AG10803 (cell line): ENCODE measurements at places on chromosomes 1 and 21.

- peak; percentile 56 for DNase-seq
Observed at GRCh38 chr1:68232289-68233148, at the start of gene WLS. Gene WLS (minus strand): TSS chr1:68232523. CDS start chr1:68232299, 224 bp downstream.

DNA sequence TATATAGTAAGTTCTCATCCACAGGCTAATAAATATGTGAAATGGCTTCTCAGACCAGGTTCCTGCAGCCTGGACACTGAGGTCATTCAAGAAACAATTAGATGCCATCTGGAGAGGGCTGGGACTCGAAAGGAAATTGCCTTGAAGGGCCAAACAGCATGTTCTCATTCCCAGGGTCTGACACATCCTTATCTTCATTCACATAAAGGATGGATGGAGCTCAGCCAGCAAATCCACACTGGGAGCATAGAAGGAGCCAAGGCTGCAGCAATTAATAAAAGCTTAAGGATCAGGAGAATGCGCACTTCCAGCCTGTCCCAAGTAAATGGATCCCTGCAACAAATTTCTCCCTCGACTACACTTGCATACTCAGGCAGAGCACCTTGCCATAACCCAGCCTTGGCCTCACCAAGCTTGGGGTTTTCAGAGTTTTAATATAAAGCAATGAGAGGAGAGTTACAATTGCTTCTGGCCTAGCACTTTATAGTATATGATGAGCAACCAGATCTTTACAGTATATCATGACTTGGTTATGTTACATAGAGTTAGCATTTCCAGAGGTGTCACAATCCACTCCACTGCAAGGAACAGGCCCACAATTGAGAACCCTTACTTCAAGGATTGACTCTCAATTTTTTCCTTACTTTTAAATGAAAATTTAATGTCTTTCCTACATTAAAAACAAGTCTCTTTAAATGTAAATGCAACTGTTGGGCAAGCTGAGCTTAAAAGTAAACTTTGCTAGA lies 55.9 kb downstream of the BCAR3 start:
- peak; percentile 91 for DNase-seq

DNA sequence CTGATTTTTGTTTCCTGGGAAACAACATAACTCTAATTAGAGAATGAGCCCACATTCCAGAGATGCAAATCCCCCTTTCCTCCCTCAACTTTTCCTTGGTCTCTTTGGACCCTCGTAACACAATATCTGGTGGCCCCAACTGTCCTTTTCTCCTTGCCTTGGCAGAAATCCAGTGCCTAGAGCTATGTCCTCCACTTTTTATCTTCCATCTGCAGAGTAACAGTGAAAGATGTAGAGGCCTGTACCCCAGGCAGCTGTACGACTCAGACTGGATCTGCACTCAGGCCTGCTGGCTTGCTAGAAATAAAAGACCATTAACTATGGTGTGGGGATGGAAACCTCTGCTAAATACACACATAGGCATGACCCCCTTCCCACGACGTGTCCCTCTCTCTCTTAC lies 72.0 kb downstream of the WARS2 start:
- no peak for DNase-seq

DNA sequence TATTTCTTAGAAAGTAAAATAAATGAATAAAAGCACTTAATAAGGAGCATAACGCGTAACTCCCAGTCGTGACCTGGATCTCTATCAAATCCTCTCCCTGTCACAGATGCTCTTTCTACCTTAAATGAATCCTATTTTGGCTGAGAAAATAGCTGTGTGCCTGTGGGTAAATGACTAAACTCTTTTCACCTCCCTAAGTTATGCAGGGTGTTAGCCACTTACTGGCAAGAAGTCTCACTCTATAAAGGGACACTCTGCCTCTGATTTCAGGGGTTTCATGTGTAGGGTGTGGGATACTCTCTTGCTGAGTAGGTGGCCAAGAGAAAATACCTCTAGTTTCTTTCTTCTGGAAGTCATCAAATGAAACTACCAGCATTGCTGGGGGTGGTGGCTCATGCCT lies 24.3 kb upstream of the PPP1R15B start:
- peak; percentile 73 for DNase-seq

- DNase-seq, result peak; percentile 59
Observed at GRCh38 chr1:98903261-98903660, 101.4 kb downstream of the PLPPR5 start.

DNA sequence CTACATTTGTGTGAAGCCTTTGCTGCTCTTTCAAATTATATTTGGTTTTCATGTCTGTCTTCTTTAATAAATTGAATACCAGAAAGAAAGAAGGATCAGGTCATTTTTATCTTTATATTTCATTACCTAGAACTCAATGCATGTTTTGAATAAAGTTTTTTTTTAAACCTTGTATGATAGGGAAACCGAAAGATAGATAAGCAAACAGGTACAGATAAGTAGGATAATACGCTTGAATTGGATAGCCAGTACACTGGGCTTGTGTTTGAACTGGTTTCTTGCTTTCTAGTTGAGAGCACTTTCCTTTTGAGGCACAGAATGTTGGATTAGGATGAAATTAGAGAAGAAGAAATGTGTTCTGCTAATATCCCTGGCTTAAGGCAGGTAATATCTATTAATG lies 46.9 kb downstream of the PKN2 start:
- DNase-seq, result no peak

GRCh38 chr1:248404024-248404423 lies 1.2 kb downstream of the OR2T1 start:
- DNase-seq, result peak; percentile 14

- peak; percentile 96 for DNase-seq
Observed at GRCh38 chr1:3543076-3544039, 68.0 kb downstream of the MEGF6 start.

DNA sequence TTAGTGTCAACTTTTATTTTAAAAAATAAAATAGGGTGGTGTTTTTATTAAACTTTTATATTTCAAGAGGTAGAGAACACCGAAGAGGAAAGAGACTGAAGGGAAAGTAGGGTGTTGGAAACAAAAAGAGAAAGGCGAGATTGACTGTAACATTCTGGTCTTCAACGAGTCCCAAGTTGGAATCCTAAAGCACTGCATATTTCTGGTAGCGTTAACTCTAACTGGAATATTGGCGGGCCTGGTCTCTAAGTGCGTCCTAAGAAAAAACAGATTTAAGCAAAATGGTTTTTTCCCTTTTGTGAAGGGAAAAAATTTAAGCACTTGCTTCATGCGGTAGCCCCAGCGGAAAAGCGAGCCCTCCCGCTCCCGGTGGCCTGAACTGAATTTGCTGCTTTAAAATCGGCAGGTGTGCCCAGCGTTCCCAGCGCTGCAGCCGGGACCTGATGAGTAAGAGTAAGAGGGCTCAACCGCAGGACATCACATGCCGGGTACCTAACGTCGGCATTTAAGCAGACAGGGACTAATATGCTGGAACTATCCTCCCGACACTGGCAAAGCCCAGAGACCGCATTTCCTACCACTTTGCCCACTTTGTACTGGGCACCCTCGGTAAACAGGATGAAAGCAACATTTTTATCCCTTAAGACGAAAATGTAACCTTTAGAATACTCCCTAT lies 30.5 kb upstream of the NFIA start:
- DNase-seq, result no peak

GRCh38 chr1:78171736-78172590 lies 126.2 kb downstream of the GIPC2 start:
- peak; percentile 46 for DNase-seq

- no peak for DNase-seq
Observed at GRCh38 chr1:43824795-43825194, 108.8 kb upstream of the ARTN start.

DNA sequence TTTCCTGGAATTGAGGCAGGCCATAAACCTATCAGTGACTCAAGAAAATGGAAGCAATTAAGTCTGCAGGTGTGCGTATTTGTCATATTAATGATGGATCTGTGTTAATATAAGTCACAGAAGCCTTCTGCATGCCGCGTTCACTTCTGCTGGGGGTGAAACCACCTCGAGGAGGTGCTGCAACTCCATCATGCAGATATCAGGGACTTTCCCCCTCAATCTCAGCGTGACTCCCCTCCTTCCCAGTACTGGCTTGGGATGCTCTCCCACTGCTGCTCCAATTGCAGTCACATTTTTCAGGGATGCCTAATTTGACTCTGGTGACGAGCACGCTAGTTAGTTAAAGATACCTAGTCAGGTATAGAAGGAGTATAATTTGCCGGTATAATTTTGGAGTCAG lies 87.5 kb downstream of the ASTN1 start:
- DNase-seq, result no peak

DNA sequence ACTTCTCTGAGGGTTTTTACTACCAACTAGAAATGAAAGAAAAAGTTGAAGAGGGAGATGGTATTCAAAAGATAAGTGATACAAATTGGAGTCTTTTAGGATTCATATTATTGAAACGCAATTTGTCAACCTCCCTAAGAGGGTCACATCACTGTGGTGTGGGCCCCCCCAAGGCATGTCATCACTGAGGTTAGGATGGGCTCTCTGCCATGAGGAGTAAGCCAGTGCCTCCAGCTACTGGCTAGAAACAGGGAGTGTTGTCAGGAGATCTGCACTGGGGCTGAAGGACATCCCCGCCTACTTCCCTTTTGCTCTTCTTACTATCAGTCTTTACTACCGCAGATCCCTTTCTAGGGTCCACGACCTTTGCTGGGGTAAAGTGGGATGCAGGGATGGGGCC lies 25.9 kb downstream of the ITSN1 start:
- peak; percentile 54 for DNase-seq
